ENCODE measurements at places on chromosomes 12 and 14.

GRCh38 chr12:93094988-93095737 lies 166.1 kb upstream of the EEA1 start:
- no peak for DNase-seq

DNA sequence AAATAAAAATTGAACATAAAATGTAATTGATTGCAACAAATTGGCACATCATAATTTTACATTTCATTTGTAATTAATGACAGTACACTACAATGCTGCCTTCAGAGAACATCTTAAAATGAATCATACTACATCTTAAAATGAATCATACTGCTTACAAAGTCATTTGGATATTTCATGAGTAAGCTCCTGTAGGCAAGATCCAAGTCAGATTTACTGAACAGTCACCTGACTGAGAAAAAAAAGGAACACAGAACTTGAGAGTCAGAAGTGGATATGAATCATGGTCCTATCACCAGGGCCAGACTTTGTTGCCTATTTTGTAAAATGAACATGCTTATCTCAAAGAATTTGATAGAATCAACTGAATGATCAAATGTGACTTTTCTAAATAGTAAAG lies 32.7 kb upstream of the FBLN5 start:
- no peak for DNase-seq

DNA sequence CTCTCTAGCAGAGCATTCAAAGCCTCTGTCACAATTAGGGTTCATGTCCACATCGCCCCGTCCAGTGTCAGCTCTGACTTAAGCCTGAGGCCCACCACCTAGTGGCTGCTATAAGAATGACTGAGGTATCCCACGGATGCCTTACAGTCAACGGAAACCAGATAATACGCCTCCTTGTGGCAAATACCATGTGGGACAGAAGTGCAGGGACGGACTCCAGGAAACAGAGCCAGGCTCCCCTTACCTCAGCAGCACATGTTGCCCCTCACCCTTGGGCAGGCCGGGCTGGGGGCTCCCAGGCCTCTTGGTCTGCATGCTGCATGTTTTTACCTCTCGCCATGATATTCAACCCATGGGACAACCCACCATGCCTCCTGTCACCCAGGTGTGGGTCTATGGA lies 86.3 kb downstream of the VWF start:
- DNase-seq: peak; percentile 41

- DNase-seq: no peak
Measured at GRCh38 chr14:23345987-23346692, 6.5 kb downstream of the SLC22A17 start.

DNA sequence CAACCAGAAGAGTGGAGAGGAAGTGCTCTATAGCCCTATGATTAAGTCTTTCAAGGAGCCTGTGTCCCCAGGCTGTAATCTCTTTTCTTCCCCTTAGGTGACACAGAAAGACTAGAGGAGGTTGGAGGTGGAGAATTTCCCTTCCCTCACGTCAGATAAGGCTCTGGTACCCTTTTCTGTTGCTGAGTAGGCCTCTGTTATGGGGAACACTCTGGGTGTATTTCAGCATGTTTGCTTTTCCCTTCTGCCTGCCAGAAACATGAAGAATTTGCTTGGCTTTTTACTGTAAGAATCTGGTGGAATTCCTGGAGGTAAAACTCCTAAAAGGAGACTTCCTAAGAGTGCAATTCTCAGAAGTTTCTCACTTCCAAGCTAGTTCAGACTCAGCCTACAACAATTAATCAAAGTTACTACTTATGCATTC lies 58.3 kb downstream of the SIX1 start:
- DNase-seq: no peak

DNA sequence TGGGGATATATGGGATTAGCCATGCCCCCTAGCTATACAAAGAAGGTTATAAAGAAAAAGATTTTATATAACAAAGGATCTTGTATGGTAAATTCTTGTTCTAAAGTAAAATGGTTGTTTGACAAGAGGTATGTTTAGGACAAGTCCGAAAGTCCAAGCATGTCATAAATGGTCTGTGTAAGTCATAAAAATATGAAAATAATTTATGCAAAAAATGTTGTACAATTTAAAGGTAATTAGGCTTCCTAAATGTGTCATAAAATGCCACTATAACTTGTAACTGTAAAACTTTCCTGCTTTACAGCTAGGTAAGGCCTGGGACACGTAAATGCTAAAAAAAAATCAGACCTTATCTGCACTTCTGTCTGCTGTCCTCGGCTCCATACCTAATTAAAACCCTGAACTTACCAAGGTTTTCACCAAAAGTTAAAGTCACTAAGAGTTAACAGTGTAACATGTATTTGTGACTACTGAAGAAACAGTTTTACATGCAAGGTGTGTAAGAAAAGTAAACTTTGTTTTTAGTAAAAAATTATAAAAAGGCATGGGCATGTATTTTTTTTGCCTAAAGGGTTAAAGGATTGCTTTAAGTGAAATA lies 110.0 kb upstream of the RESF1 start:
- DNase-seq: no peak

- no peak for DNase-seq
Measured at GRCh38 chr12:49987625-49988303, 15.0 kb downstream of the AQP6 start.

DNA sequence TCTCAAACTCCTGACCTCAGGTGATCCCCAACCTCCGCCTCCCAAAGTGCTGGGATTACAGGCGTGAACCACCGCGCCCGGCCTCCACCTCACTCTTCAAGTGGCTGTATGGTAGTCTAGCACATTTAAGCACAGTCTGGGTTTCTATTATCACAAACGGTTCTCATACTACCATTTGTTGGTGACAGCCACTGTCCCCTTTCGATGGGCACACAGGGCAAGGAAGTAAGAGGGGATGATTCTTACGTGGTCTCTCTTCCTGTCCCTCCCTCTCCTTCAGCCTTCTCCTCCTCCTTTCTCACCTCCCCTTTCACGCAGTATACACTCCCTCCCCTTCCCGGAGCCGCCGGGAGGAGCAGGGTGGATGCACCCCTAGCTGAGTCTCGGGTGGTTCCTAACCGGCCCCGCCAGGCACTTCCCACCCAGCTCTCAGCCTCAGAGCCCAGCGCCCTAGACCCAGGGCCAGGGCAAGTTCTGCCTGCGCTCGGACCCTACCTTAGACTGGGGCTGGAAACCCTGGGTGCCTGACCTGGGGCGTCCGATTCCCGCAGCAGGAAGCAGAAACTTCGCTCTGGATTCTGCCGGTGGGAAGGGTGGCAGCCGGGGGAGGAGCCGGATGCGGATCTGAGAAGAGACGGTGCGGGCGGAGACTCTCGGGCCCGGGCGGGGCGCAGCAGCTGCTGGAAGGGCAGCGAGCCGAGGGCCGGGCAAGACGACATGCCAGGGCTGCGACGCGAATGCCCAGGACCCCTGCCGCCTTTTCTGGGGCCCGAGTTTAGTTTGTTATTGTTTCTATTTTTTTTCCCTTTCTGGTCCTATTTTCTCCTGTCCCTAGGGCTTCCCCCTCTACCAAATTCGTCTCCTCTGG lies at the start of gene TEP1:
TSS of gene TEP1 (minus strand) at position 626 of the 868 bp plus-strand sequence. CDS start 5,062 bp downstream, outside the sequence.
- peak; percentile 83 for DNase-seq

DNA sequence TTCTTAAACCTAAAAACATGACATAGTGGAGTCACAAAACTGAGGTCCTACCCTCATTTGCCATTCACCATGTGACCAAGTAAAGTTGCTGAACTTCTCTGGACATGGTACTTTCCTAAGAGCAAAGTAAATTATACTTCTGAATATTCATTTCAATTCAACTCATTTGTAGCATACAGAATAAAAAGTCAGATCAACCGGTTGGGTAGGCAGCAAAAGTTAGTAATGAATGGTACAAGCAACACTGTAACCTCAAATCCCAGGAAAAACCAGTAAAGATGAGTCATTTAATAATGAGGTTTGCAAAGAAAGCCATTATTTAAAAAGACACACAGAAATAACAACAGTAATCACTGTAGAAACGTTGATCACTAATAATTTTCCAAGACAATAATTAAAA lies 8.7 kb downstream of the POLE2 start:
- DNase-seq: no peak

DNA sequence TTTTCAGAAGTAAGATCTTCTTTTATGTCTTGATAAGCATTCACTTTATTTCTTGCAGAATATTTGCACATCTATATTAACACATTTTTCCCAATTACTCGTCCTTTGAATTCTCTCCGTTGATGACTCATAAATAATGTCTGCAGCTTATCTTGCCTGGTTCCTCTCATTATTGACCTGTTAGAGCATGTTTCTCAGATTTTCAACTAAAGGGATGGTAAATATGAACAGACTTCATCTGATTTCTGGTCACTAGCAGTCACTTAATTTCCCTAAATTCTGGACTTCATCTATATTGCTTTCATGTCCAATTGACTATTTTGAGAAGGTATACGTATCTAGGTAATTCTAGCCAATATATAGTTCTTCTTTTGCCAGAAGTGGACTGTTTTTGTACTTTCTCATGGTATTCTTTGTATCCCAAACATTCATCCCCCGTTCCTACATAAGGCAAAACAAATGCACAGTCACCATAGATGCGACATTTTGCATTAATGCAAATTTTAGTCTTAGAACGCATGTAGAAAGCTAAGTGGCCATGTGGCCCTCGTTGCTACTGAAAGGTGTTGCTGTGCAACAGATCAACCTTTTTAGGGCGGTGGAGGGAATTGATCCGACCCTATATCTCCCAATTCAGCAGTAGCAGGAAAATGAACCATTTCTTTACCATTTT lies 6.2 kb downstream of the PIK3C2G start:
- no peak for DNase-seq

DNA sequence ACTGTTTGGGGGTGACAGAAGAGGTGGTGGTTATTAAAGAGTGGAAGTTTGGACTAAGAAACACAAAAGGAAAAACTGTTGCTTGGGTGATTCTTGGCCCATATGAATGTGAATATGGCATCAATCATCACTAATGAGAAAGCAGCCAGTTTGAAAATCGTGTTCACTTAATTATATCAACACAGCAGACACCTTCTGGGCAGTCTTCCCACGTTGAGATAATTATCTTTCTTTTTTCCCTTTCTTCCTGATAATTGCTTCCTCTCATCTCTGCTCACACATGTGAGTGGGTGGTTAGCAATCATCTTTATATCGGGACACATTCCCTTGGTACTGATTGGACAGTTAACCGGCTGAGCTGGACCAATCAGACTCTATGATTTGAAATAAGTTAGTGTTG lies 539.7 kb downstream of the AACS start:
- DNase-seq: no peak

DNA sequence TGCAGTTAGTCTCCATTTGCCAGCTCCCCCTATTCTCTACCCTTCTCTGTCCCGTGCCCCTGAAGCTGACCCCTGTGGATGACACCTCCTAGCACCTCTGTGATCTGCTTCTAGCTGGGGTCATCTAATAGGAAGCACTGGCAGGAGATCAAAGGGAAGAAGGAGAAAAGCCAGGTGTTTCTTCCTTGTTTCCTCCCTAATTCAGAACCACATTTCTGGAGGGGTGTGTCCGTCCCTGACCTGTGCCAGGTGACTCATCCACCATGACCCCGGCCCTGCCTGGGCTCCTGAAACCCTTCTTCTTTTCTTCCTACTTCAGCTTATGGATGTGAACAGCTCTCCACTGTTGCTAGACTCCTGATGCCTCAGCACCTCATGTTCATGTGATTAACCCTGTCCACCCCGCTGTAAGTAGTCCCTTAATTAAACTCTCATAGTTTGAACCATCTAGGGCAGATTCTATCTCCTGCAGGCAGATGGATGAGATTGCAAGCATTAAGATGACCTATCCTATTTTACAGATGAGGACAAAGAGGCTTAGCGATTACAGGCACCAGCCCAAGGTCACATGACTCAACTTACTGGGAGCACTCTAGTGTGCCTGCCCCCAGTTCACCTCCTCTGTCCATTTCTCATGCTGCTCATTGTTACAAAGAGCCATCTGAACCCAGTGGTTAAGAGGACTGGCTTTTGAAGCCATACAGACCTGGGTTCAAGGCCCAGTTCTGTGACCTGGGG lies 770.5 kb downstream of the MED13L start:
- DNase-seq: no peak

DNA sequence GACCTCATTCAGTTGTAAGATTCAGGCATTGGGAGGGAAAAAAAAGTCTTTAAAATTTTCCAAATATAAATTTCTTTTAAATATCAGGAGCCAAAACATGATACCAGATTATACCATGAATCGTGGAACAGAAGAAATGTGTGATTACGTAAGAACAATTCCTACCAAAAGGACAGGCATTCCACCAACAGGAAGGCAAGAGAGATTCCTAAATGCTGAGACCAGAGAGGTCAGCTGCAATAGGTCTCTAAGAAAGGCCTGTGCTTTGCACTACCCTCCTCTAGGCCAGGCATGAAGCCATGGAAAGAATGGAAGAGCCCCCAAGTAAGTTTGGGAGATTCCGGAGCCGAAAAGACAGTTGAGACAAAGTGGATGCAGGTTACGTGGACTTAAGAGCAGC lies 83.7 kb downstream of the PTGER2 start:
- DNase-seq: no peak

GRCh38 chr12:89975574-89975973 lies 266.9 kb upstream of the ATP2B1 start:
- DNase-seq: no peak

GRCh38 chr12:53768976-53769375 lies 17.2 kb upstream of the CISTR start:
- no peak for DNase-seq

- no peak for DNase-seq
Measured at GRCh38 chr14:99599393-99599792, 4.6 kb downstream of the CCDC85C start.

GRCh38 chr12:106750524-106750923 lies 24.0 kb upstream of the RIC8B start:
- DNase-seq: no peak

GRCh38 chr12:83039413-83039812 lies 352.7 kb downstream of the TMTC2 start:
- DNase-seq: no peak

- no peak for DNase-seq
Measured at GRCh38 chr14:101506926-101507835, 54.1 kb upstream of the DIO3 start.

- DNase-seq: no peak
Measured at GRCh38 chr14:104887623-104888488, 22.8 kb downstream of the CEP170B start.

- peak; percentile 76 for DNase-seq
Measured at GRCh38 chr14:65927931-65928356, 515.4 kb downstream of the FUT8 start.

DNA sequence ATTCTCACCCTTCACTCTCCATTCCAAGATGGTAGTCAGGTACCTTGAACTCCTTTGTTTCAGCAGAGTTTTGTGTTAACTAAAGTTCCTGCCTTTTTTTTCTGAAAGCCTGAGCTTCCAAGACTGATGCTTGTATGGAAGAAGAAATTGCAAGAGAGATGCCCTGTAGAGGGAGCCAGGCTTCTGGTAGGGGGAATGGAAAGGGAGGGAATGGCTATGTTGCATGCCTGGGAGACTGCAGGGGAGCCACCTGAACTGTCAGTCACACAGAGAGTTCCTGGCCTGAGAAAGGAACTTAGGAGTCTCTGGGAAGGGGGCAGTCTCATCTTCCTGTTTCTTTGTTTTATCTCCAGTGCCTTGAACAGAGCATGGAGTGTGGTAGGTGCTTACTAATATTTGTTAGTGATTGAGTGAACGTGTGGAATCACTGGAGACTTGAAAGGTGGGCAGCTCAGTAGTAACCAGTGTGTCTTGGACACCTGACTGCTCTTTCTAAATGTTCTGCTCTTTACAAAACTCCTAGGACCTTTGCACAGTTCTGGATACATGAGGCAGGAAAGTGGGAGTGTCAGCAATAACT lies 132.2 kb downstream of the ANO4 start:
- no peak for DNase-seq

- DNase-seq: no peak
Measured at GRCh38 chr14:100165376-100165775, 5.9 kb upstream of the DEGS2 start.

- no peak for DNase-seq
Measured at GRCh38 chr14:69288011-69288771, 28.2 kb downstream of the GALNT16 start.

- DNase-seq: no peak
Measured at GRCh38 chr14:37599507-37600368, 4.3 kb downstream of the TTC6 start.
